Skin of body (tissue), 3 donors: ENCODE measurements at places on chromosomes 13 and 19. TPM values are rescaled to one million over a fixed set of nuclear protein-coding genes. Genes with fewer than 3 reads are reported as not detected.

The GIPR gene
- 25.7 TPM for total RNA-seq

The ZNF20 gene
- 6.2 TPM for total RNA-seq

The ZNF99 gene
- total RNA-seq = 0.49 TPM

The FGF22 gene
- 1.4 TPM for total RNA-seq

The CPAMD8 gene
- 4.0 TPM for total RNA-seq

The TMEM145 gene
- total RNA-seq = 0.20 TPM

The CELF5 gene
- 0.30 TPM for total RNA-seq

The ZNF677 gene
- total RNA-seq = 27.5 TPM

The RGCC gene
- 43.6 TPM for total RNA-seq

The CDC34 gene
- total RNA-seq = 44.1 TPM

The MTMR6 gene
- total RNA-seq = 16.4 TPM

The EIF3K gene
- total RNA-seq = 193 TPM

The ZNF525 gene
- 13.5 TPM for total RNA-seq

The PEX11G gene
- 1.1 TPM for total RNA-seq

The ANGPTL8 gene
- total RNA-seq = 55.3 TPM

The MRI1 gene
- 25.0 TPM for total RNA-seq

The CEACAM16 gene
- total RNA-seq = not detected

The CXCL17 gene
- not detected for total RNA-seq

The ZNF480 gene
- total RNA-seq = 5.1 TPM

The VSIG10L gene
- 2.3 TPM for total RNA-seq

The FSD1 gene
- total RNA-seq = 0.59 TPM

The C13orf42 gene
- not detected for total RNA-seq

The ESD gene
- total RNA-seq = 113 TPM

The ARRDC5 gene
- total RNA-seq = 0.10 TPM

The EML2 gene
- 20.1 TPM for total RNA-seq

The PDX1 gene
- total RNA-seq = 0.10 TPM

The AMER2 gene
- 0.49 TPM for total RNA-seq

The CEACAM8 gene
- total RNA-seq = 4.8 TPM

The PODNL1 gene
- 0.20 TPM for total RNA-seq

The ATP4B gene
- total RNA-seq = not detected

The IZUMO4 gene
- 2.2 TPM for total RNA-seq

The ZNF568 gene
- 18.9 TPM for total RNA-seq

The IQCN gene
- 0.99 TPM for total RNA-seq

The ZFP82 gene
- 8.8 TPM for total RNA-seq

The CALR3 gene
- total RNA-seq = not detected

The ARHGAP45 gene
- total RNA-seq = 10.7 TPM

The LSR gene
- total RNA-seq = 10.5 TPM

The GIPC3 gene
- 0.20 TPM for total RNA-seq

The CYP2A6 gene
- not detected for total RNA-seq

The PCSK4 gene
- 0.59 TPM for total RNA-seq

The C1QTNF9 gene
- 2.1 TPM for total RNA-seq

The GAS6 gene
- total RNA-seq = 47.1 TPM

The CGB5 gene
- not detected for total RNA-seq

The C19orf44 gene
- 2.9 TPM for total RNA-seq

The AXL gene
- total RNA-seq = 36.2 TPM

The GPR12 gene
- total RNA-seq = 0.69 TPM

The CYP2A7 gene
- not detected for total RNA-seq

The C5AR1 gene
- total RNA-seq = 3.3 TPM

The SMIM17 gene
- 0.20 TPM for total RNA-seq

The IL11 gene
- 0.30 TPM for total RNA-seq

The CCDC194 gene
- not detected for total RNA-seq

The NLRP5 gene
- total RNA-seq = not detected

The NUP62 gene
- 19.0 TPM for total RNA-seq

The TICAM1 gene
- 3.6 TPM for total RNA-seq

The MUC16 gene
- 0.49 TPM for total RNA-seq

The PRPF31 gene
- total RNA-seq = 27.2 TPM

The ZC3H4 gene
- 8.0 TPM for total RNA-seq

The CEBPA gene
- 70.0 TPM for total RNA-seq

The MAN2B1 gene
- total RNA-seq = 29.9 TPM
